ENCODE measurements at places on chromosomes 3 and 15.

DNA sequence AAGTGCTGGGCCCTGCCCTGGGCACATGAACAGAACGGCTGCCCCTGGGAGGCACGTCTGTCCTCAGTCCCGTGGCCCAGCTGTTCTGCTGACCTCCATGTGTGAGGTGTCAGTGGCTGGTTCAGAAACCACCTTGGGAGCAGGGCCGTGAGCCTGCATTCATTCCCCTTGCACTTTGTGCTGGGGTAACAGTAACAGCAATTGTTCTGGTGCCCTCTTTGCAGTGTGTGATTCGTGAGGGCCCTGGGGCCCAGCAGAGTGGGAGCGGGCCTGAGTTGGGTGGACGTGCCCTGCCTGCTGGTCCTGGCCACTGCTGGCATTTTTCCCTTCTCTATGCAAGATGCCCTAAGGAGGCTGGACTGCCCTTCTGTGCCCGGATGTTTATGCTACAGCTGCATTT is 50.4 kb upstream of the MYZAP start:
- no peak for DNase-seq

GRCh38 chr15:85312486-85312885 is 67.9 kb upstream of the AKAP13 start:
- no peak for DNase-seq

- no peak for DNase-seq
These were observed 56.8 kb upstream of the LCTL start for GRCh38 chr15:66622591-66623022.

DNA sequence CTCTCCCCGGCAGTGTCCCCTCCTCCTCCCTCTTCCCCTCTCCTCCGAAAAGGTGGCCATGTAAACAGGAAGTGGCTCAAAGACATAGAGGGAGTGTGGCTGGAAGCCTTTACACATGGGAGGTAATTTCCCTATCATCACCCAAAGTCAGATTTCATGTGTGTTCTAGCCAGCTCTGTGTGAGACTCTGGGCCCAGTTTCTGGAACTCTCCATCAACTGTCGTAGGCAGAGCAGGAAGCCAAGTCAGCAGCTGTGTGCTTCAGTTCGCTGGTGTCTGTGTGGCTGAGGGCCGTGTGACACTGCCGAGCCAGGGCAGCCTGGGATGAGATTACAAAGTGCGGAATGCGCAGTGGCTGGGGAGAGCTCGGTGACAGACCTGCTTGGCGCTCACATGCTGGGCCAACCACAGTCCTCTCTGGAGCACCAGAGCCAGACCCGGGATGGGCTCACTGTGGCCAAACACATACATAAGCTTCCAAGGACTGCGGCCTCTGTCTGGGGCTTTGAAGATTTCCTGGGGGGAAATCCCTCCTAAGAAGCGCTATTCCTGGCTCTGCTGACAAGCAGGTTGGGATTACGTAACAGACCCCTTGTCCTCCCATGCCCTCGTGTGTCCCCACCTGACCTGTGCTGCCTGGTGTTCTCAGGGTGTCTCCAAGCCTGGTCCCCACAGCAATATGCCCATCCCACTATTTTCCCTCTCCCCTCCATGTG is 50.7 kb downstream of the UMPS start:
- DNase-seq = no peak

- no peak for DNase-seq
These were observed 3.2 kb upstream of the ILDR1 start for GRCh38 chr3:122025296-122025695.

DNA sequence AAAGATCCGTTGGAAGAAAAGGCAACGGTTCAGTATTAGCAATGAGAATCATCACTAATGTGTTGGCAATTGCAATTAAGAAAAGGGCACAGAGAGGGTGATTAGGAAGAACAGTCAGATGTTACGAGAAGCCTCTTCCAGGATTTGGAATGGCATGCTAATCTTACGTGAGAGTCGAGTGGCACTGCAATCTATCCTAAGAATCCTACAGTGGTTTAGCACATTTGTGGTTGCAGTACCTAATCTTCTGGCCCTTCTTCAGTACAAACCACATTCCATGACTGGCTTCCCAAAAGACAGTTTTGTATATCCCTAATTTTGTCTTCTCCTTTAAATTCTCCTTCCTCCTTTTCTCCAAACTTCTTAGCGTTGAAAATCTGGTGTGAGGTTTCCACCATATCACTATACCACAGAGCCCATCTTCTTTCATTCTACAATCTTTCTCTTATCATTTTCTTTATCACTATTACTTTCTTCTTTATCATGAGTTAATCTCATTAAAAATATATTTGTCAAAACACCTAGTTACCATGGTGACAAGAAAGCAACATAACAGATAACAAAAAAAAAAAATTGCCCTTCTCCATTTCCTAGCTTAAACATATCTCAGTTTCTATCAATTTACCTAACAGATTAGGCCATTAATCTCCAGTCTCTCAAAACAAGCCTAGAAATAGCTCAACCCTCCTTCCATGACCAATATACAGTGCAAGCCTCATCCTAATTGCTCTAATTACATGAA is 60.1 kb downstream of the IGSF11 start:
- no peak for DNase-seq

DNA sequence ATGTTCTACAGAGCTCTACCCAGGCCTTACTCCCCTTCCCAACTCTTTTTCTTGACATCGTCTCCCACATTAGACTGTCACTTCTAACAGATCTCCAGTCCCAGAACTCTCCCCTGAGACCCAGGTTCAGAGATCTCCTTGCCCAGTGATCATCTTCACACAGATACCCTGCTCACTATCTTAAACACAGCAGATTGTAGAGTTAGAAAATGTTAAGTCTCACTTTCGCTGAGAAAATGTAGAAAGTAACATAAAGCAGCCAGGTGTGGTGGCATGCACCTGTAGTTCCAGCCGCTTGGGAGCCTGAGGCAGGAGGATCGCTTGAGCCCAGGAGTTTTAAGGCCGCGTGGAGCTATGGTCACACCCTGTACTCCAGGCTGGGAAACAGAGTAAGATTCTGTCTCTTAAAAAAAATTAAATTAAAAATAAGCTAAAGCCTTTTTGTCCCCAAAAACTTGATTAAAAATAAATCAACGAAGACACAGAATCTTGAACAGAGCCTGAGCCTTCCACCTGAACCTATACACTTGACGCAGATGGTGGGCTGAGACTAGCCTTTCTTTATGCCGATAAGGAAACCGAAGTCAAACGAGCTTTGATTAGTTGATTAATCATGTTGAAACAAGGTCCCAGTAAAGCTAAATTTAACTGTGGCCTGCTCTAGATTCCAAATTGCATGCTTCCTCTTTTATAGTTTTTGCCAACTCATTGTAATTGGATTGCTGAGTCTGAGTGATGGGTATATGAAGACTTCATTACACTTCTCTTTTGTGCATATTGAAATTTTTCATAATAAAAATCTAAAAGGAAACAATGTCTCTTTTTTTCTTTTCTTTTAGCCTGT is 31.3 kb upstream of the BLM start:
- DNase-seq = no peak

- no peak for DNase-seq
These were observed 21.8 kb upstream of the KCNAB1 start for GRCh38 chr3:156098437-156099035.

- no peak for DNase-seq
These were observed 7.9 kb downstream of the RBP2 start for GRCh38 chr3:139468399-139468798.

DNA sequence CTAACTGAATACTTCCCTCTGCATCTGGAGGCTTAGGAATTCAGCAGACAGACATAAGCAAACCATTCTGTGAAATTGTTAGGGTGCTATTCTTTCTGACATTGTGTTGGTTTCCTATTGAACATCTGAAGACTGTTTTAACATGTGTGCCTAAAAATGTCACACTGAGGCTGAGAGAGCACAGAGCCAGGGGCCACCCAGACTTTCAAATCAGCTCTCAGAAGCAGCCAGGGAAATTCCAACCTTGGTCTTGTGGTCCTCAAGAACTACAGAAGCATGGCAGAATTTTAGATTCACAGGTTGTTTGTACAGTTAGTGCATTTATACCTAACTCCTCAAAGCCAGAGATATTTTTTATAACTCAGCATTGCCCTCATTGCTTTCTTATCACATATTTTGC is 929.2 kb upstream of the CFAP20DC start:
- no peak for DNase-seq

DNA sequence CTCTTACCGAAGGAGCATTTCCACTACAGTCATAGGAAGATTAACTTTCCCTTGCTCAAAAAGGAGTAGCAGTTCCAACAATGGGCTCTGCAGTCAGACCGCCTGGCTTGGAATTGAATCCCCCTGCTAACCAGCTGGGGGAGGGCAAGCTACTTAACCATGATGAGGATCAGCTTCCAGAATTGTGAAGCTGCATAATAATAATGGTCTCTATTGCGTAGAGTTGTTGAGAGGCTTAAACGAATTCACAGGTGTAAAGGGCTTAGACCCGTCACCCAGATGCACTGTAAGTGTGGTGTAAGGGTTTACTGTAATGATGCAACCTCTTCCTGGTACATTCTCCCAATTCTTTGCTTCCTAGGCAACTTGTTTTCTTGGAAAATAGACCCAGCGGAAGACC is 185.2 kb upstream of the RGMA start:
- no peak for DNase-seq

- DNase-seq = no peak
These were observed 5.2 kb downstream of the KBTBD13 start for GRCh38 chr15:65081758-65082157.

- DNase-seq = no peak
These were observed 5.6 kb downstream of the CTXND1 start for GRCh38 chr15:80246425-80246894.

- peak; percentile 31 for DNase-seq
These were observed 294.0 kb upstream of the SOX2 start for GRCh38 chr3:181417748-181418147.

- DNase-seq = no peak
These were observed 41.8 kb upstream of the CHRNB4 start for GRCh38 chr15:78682693-78683410.

GRCh38 chr3:39249453-39250115 is 30.3 kb downstream of the CX3CR1 start:
- DNase-seq = no peak

- DNase-seq = no peak
These were observed 93.0 kb upstream of the LYSMD4 start for GRCh38 chr15:99826157-99826780.

GRCh38 chr15:29708519-29708918 is 113.7 kb downstream of the TJP1 start:
- DNase-seq = no peak

- no peak for DNase-seq
These were observed 29.4 kb downstream of the ITGA11 start for GRCh38 chr15:68402432-68403160.

- no peak for DNase-seq
These were observed 1.3 kb downstream of the NGLY1 start for GRCh38 chr3:25781758-25782594.

DNA sequence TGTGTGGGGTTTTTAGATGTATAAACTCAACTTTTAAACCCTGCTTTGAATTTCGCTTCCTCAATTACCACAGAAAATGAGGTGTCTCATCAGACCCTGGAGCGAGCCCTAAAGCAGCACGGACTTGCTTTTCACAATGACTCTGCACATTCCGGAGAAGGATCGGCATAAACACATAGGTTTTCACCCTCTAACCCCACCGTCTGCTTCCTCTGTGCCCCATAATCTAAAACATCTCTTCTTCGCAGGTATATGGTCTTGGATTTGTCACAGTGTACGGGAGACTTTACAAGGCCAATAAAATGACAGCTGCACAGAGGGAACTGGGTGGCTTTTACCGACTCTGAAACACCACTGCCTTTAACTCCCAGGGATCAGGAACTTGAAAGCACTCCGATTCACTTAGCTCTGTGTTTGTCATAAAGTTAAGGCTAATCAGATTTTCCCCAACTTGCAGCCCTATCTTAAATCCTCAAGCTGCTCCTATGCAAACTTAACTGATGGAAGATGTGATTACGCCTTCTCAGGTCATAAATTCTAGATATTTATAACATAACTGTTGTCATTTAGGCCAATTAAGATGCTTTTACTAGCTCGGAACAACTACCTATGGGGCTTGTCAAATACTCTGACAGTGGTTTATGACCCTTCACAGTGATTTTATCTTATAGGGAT is 133.4 kb upstream of the WNT5A start:
- DNase-seq = no peak

GRCh38 chr15:28013976-28014375 is 85.1 kb downstream of the OCA2 start:
- DNase-seq = no peak

- DNase-seq = no peak
These were observed 101.9 kb upstream of the ICE2 start for GRCh38 chr15:60580650-60581376.

- no peak for DNase-seq
These were observed 216.3 kb upstream of the TLE3 start for GRCh38 chr15:70314018-70314354.

- DNase-seq = peak; percentile 32
These were observed 1.2 kb upstream of the ABHD17C start for GRCh38 chr15:80693682-80694610.

DNA sequence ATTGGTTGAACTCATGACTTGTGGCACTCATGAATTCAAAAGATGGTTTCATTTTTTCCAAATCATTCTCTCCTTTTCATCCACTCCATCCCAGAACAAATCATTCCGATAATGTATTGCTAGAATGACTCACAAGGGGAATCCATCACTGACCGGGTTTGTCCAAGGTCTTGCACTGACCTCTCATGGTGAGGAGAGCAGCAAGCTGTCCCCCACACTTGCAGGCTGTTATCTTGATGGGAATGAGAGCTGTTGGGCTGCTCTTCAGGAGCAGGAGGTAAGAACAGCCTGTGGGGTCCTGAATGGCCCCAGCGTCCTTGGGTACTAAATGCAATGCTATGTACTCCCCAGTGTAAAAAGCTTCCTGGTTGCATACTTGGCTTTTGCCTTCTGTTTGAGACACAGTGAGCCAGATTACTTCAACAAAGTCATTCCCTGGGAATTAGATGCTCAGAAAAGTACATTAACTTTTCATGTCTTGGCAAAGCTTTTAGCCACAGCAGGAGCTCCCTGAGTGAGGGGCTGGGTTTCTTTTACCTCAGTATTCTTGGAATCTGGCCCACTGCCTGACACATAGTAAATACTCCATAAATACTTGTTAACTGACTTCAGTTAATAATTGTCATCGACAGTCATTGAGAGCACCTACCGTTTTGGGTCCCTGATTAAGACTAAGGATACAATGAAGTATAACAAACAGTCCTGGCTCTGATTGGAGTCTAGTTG is 24.1 kb downstream of the CCNL1 start:
- DNase-seq = no peak

GRCh38 chr3:187775549-187775948 is 30.3 kb upstream of the BCL6 start:
- DNase-seq = no peak

DNA sequence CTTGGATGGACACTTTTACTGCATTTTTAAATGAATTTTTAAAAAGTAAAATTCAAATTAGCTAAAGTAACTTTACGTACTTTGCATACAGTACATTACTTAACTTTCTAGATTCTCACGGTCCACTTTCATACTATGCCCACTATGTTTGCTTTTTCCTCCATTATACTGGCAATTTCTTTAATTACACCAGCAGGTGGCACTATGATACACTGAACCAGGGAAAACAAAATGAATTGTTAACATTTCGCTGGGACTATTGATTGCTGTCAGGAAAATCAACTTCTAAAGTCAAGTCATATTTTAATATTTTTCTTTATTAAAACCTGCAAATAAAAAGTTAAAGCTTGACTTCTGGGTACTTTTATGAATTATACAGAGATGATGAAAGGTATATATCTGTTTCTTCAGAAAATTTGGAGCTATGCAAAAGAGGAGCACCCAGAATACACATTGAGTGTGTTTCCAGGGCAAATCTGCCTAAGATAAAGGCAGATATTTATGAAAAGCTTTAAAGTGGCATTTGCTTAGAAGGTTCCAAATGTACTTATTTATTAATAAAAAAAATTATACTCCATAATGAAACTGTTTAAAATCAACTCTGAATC is 21.8 kb upstream of the POU1F1 start:
- peak; percentile 6 for DNase-seq

GRCh38 chr3:187983484-187984124 is 170.4 kb upstream of the LPP start:
- no peak for DNase-seq

Data from NCI-H2081 (cell line).